Stimulated activated CD4-positive, alpha-beta T cell treated with anti-CD3 and anti-CD28 coated beads, TNF-alpha, amount 100 ng/mL, for 1 hour (primary cell): ENCODE measurements at places on chromosomes 5 and 9.

- no peak for DNase-seq
Observed at GRCh38 chr5:144451187-144451973, 280.7 kb downstream of the KCTD16 start.

DNA sequence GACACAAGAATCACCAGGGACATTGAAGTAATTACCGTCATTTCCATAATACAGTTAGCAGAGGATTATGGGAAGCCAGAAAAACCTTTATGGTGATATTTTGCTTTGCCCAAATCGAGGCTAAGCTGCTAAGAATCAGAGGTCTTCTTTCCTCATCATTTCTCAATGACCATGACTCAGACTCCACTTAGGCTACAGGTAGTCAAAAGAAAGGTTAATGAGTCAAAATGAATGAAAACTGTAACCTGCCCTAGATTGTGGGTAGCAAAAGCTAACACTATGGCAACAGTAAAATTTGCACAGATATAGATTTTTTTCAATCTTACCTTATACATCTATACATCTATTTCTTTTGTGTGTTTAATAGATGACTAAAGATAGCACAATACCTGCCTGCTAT is 185.8 kb downstream of the CARTPT start:
- no peak for DNase-seq

DNA sequence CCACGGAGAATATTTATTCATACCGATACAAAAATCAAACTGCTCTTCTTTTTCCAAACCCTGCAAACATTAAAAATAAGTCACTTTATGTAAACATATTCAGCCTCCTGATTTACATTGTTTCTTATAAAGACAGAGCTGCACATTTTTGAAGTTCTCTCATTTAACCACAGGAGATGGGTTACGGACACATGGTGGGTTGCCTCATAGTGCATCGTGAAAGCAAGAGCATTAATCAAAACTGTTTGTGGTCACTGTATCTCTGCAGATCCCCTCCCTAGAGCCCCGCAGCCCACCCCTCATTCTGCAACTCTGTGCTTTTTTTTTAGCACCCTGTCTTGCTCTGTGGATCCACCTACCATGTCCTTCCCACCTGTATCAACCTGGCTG is 43.3 kb upstream of the EQTN start:
- no peak for DNase-seq

GRCh38 chr5:111851631-111852548 is 94.9 kb upstream of the NREP start:
- DNase-seq = no peak

GRCh38 chr9:34988218-34989002 is 1.1 kb upstream of the DNAJB5 start:
- DNase-seq = no peak

- DNase-seq = no peak
Observed at GRCh38 chr5:147617191-147617606, 107.3 kb upstream of the DPYSL3 start.

DNA sequence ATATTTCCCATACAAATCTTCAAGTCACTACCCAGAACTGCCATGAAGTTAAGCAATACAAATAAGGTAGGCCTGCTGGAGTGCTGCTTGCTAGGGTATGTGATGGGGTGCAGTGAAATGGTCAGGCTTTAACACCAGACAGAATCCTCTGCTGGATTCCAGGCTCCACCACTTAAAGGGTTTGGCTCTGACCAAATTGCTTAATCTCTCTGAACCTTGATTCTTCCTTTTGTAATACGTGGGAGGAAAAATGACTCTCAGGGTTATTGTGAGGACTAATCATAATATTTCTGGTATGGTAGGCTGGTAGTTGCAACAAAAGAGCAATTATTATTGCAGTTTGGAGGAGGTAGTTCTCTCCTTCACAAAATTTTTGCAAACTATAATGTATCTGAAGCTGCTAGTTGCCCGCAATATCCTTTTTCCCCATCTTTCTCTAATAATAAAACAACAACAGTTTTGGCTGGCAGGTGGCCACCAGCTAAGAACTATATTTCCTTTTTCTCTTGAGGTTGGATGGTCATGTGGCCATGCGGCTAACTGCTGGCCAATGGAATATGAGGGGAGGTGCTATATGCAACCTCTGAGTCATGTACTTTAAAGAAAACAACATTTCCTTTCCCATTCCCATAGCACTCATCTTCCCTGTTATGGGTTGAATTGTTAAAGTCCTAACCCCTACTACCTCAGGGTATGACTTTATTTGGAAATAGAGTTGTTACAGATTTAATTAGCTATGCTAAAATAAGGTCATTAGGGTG is 44.1 kb downstream of the CCL28 start:
- no peak for DNase-seq

DNA sequence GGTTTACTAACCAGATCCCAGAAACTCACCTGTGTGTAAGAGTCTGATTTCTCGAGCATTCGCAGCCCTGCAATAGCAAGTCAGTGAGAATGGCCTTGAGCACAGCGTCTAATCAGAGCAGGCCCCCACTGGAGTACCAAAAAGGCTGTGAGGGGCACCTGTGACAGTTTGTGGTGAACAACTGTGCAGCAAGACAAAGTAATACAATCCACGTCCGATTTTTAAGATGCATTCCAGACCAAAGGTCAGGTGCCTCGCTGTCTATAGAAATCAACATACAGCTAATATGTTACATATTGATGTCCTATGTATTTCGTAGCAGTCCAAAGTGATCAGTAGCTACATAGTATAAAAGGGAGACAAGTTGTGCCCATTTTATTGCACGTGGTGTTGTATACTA is 55.7 kb upstream of the BOD1 start:
- DNase-seq = no peak

DNA sequence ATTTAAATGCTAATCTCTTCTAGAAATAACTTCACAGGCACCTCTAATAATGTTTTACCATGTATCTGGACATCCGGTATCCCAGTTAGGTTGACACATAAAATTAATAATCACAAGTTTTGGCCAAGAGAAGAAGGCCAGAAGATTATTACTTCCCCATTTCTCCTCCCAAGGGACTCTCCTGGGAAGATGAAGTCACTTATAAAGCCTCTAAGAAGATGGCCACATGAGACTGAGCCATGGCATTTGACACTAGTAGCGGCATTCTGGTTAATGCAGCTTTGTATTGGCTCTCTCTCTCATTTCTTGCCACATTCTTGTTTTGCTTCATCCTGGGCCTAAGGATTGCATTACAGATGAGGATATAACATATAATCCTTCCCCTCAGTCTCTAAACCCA is 34.5 kb upstream of the RASA1 start:
- no peak for DNase-seq

- no peak for DNase-seq
Observed at GRCh38 chr9:121295662-121296191, 27.8 kb downstream of the GSN start.

- no peak for DNase-seq
Observed at GRCh38 chr9:127660886-127661741, 45.7 kb upstream of the CFAP157 start.

- no peak for DNase-seq
Observed at GRCh38 chr5:58545912-58546311, 37.0 kb upstream of the RAB3C start.

GRCh38 chr5:2261004-2261703 is 378.4 kb upstream of the IRX4 start:
- DNase-seq = no peak

DNA sequence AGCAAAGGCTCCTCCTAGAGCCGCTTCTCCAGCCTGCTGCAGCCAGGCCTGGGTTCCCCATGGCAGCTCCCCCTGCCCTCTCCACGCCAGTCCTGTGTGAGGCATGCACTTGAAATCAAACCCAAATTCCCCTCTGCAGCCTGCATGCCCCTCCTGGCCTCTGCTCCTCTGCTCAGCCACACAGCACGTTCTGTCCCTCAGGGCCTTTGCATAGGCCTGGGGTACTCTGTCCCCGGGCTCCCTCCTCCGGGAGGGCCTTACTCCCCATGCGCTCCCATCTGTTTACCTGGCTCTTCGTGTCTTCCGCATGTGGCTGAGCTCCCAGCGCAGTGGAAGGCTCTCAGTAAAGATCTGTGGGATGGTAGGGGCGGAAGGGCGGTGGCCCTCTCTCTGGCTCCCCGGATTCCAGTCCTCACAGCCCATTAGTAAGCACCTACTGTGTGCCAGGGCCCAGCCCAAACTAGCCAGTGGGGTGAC is 203.5 kb upstream of the IER5L start:
- DNase-seq = no peak

- DNase-seq = no peak
Observed at GRCh38 chr9:134361843-134362414, 35.7 kb downstream of the RXRA start.

DNA sequence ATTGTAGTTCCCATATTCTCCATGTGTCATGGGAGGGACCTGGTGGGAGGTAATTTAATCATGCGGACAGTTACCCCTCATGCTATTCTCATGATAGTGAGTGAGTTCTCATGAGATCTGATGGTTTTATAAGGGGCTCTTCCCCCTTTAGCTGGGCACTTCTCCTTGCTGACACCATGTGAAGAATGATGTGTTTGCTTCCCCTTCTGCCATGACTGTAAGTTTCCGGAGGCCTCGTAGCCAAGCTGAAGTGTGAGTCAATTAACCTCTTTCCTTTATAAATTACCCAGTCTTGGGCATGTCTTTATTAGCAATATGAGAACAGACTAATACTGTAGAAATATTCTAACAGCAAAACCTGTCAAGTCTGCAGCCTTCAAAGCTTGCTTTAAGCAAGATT is 293.2 kb downstream of the CTNND2 start:
- no peak for DNase-seq

- DNase-seq = no peak
Observed at GRCh38 chr5:92081958-92082712, 699.0 kb upstream of the ARRDC3 start.

DNA sequence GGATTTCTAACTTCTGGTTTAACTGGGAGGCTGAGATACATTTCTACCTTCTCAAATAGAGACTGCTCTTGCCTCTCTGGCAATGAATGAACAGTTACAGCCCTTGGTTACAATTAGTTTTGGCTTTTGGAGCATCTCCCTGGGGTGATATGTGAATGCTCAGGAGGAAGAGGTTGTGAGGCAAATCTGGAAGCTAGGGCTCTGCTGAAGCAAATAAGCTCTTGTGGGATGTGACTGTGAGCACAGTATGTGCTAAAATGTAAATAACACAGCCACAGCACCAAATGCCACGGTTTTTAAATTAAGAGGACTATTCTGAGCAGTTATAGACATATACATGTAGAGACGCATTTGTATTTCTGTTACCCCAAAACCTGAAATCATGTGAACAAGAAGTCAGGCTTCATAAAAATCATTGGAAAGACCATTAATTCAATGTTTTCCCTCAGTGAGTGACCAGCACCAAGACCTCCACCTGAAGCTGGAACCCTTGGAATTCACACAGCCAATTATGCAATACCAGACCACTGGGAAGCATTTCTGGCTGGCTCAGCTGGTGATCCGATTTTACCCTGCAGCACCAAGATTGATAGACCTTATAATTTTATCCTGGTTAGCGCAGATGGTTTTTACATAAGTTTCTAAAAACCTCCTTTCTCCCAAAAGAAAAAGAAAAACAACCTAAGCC is 3.0 kb upstream of the SLC44A1 start:
- no peak for DNase-seq

DNA sequence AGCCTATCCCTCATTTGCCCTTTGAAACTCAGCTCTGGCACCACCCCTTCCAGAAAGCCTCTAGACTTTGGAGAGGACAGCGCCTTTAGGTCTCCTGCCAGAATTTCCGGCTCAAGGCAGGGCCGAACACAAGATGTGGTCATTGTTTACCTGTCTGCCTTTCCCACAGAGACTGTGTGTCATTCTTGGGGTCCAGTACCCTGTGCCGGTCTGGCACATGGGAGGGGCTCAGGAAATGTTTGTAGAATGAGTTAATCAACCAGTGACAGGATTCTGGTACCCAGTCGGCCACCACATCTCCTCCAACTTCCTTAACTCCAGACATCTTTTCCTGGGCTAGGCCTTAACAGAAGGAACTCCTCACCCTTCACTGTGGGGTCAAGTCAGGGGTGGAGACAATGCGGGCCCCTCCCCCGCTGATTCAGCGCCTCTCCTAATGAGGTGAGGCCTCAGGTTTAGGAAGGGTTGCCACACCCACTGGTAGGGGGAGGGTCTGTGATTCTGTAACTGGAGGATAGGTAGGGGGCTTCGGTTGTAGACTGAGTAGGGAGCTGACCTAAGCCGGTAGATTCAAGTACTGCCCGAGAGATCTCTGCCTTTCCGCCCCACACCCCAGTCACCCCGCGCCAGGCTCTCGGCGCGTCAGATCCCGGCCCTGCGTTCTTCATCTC is 29.3 kb downstream of the PCDH1 start:
- DNase-seq = no peak

DNA sequence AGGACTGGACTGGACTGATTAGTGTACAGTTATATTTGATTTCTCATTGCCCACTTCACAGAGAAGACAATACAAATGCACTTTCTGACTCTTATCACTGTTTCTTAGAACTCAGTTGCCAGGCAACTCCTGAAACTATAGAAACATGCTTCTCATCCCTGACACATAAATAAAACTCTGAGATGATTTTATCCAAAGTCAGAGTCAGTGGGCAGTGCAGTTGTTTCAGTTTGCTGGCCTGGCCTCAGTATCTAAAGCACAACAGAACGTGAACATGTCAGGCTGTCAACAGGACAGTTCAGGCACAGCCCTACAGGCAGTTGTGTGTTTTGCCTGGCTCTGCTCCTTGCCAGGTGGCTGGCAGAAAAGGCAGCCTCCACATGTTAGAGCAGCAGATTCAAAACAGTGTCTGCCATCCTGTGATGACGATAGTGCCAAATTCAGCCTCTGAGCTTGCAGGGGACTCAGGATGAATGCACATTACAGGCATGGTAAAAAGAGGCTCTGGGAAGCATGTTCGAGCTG is 65.1 kb upstream of the CCDC152 start:
- DNase-seq = no peak

- no peak for DNase-seq
Observed at GRCh38 chr5:159481751-159482150, 151.5 kb upstream of the IL12B start.

DNA sequence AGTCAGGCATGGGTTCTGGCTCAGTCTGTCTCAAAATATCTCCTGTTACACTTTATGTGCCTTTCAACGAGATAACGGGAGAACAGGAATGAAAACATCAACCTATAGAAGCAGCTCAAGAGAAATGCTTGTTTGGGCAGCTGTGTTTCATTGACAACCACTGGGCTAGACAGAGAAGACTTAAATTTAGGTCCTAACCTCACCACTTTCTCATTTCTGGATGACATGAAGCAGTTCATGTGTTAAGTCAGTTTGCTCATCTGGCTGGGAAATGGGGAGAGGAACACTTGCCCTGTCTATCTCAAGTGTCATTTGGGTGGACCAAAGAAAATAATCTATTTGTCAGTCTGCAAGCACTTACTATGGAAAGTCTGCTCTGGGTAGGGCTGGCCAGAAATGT is 66.7 kb upstream of the PCA3 start:
- DNase-seq = no peak

GRCh38 chr5:135372654-135373381 is 26.2 kb downstream of the MACROH2A1 start:
- DNase-seq = no peak

- DNase-seq = no peak
Observed at GRCh38 chr5:56658972-56659371, 156.4 kb upstream of the MAP3K1 start.

- DNase-seq = no peak
Observed at GRCh38 chr5:122165559-122166078, 36.3 kb downstream of the ZNF474 start.

- no peak for DNase-seq
Observed at GRCh38 chr9:37290366-37290939, 132.0 kb upstream of the GRHPR start.

- no peak for DNase-seq
Observed at GRCh38 chr5:66197764-66198405, 53.8 kb downstream of the SREK1 start.

- DNase-seq = no peak
Observed at GRCh38 chr9:35696520-35697215, 6.9 kb upstream of the TPM2 start.
